A549 treated with DMSO at 1 μM for 4 hours (cell line): ENCODE measurements at places on chromosomes 4 and X. TPM values are rescaled to one million over a fixed set of nuclear protein-coding genes. Genes with fewer than 3 reads are reported as not detected.

The VCX3B gene
- total RNA-seq = not detected in 5 replicates

The SLC10A7 gene
- total RNA-seq = 1.7 to 3.1 TPM (median 2.5 TPM) in 5 replicates

The DMRTC1B gene
- total RNA-seq = not detected in 5 replicates

The BTK gene
- total RNA-seq = 0.14 to 0.26 TPM (median 0.18 TPM) in 4 of 5 replicates, not detected in the other

The GAGE12C gene
- total RNA-seq = not detected in 5 replicates

The CXorf58 gene
- total RNA-seq = 0.07 to 0.12 TPM in 2 of 5 replicates, not detected in the others

The BEX1 gene
- not detected in 5 replicates for total RNA-seq

The SLC9A6 gene
- total RNA-seq = 7.5 to 9.7 TPM (median 9.3 TPM) in 5 replicates

The MUC7 gene
- not detected in 5 replicates for total RNA-seq

The TRIML2 gene
- 58.5 to 93.3 TPM (median 72.4 TPM) in 5 replicates for total RNA-seq

The CT45A9 gene
- total RNA-seq = not detected in 5 replicates

The TASL gene
- not detected in 5 replicates for total RNA-seq

The SRPX2 gene
- total RNA-seq = 2.4 to 3.4 TPM (median 3.0 TPM) in 5 replicates

The AADAT gene
- total RNA-seq = 8.3 to 9.1 TPM (median 8.8 TPM) in 5 replicates

The NAP1L3 gene
- 0.22 to 0.61 TPM (median 0.40 TPM) in 5 replicates for total RNA-seq

The CENPI gene
- total RNA-seq = 8.9 to 14.7 TPM (median 13.2 TPM) in 5 replicates

The SMIM10 gene
- 0.13 to 0.19 TPM (median 0.15 TPM) in 4 of 5 replicates, not detected in the other for total RNA-seq

The AWAT2 gene
- total RNA-seq = not detected in 5 replicates

The FAM120C gene
- 4.7 to 6.6 TPM (median 5.2 TPM) in 5 replicates for total RNA-seq

The MAOA gene
- 0.16 to 0.49 TPM (median 0.40 TPM) in 5 replicates for total RNA-seq

The NDST3 gene
- total RNA-seq = not detected in 5 replicates

The PNMA3 gene
- total RNA-seq = 0.10 to 0.30 TPM (median 0.24 TPM) in 5 replicates

The SSX2 gene
- not detected in 5 replicates for total RNA-seq

The LPAR4 gene
- not detected in 5 replicates for total RNA-seq

The IL15 gene
- total RNA-seq = 8.3 to 12.8 TPM (median 9.8 TPM) in 5 replicates

The IGSF1 gene
- 0.39 to 0.68 TPM (median 0.42 TPM) in 5 replicates for total RNA-seq

The COL4A5 gene
- total RNA-seq = 10.2 to 14.2 TPM (median 13.7 TPM) in 5 replicates

The KCNE5 gene
- 0.13 to 0.24 TPM (median 0.15 TPM) in 4 of 5 replicates, not detected in the other for total RNA-seq

The BEX3 gene
- 225 to 246 TPM (median 237 TPM) in 5 replicates for total RNA-seq

The ETDA gene
- not detected in 5 replicates for total RNA-seq

The ZNF157 gene
- 0.03 TPM in 1 of 5 replicates, not detected in the others for total RNA-seq
